ENCODE measurements at places on chromosomes 13 and 19.
A peak's percentile ranks its signal among the peaks of the same experiment; 100 is the strongest.

DNA sequence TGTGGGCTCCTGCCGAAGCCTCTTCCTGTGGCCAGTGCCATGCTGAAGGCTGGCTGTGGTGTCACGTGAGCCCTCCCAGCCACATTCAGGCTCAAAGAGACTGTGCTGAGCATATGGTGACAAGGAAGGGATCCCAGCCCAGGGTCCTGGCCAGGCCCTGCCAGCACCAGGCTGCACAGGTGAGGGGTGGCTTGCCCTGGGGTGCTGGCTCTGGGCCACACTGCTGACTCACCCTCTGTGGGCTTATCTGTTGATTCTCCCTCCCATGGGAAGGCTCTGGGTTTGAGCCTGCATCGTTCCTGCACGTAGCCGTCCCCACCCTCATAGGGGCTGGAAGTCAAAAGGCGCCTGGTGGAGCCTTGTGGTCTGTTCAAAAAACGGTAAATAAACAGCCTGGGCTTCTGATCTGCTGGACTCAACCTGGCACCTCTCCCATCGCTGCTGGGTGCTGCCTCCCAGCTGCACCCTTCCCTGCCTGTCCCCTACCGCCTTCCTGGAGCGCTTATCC, 31.1 kb downstream of the DNM2 start:
- DNase-seq, result peak; percentile 24

- DNase-seq, result no peak
Observed at GRCh38 chr19:44002212-44002565, 568 bp upstream of the ZNF230 start.

- no peak for DNase-seq
Observed at GRCh38 chr19:48170817-48171347, 402 bp downstream of the ZSWIM9 start.

DNA sequence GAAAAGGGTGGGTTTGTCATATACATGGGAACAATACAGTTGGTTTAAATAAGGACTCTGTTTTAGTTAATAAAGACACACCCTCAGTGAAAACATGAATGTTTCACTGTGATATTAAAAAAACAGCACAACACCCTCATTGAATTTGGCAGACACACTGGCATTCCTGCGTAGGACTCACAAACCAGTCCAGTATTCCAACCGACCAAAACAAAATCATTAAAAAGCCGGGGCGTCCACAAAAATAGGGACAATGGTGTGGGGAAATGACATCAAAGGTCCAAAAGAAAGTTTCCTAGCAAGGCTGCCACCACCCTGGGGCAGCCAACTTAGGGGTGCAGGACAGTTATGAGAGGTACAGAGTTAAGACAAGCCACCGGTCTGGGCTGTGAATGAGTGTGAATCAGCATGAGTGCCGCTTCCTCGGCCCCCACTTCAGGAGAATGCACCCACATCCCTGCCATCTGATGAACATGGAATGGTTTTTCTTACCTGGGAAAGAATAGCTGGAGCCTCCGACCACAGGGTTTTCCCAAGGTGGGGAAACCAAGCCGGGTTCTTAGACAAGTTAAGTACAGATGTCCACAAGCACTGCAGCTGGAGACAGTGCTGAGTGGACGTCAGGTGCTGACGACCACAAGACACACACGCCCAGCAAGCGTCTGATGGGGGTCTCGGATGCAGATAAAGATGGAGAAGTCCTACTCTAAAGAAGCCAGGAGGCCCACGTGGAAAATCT, 73.3 kb downstream of the KLF2 start:
- DNase-seq, result no peak

DNA sequence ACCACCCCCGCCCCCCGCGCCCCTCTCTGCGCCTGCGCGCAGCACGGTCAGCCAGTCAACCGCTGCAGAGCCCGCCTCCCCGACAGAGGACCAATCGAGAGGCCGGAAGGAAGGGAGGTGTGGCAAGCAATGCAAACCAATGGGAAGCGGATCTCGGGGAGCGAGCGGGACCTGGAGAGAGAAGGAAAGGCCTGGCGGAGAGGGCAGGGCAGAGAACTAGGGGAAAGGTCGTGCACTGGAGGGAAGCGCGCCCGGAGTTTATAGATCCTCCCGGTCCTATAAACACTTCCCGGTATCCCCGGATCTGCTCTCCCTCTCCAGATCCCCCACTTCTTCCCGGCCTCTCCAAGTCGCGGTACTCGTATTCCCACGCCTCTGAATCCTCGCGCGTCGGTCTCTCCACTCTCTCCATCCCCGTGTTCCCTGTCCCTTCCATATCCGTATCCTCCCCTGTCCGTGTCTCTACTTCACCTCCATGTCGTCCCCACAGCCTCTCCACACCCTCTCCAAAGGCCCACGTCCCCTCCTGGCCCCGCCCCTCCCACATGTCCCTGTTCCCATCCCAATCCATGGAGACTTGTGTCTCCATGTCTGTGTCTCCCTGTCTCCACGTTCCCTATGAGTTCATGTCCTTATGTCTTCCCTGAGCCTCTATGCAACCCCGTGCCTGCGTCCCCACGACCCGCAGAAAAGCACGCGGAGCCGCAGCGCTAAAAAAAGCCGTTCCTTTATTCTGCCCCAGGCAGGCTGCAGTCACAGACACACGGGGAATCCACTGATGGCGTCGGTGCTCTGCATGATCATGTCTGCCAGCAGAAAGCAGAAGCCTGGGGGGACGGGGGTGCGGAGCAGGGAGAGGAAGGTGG, 434 bp upstream of the ETFB start:
- peak; percentile 93 for DNase-seq

GRCh38 chr19:2586196-2586595, 110.3 kb downstream of the GADD45B start:
- DNase-seq, result no peak

DNA sequence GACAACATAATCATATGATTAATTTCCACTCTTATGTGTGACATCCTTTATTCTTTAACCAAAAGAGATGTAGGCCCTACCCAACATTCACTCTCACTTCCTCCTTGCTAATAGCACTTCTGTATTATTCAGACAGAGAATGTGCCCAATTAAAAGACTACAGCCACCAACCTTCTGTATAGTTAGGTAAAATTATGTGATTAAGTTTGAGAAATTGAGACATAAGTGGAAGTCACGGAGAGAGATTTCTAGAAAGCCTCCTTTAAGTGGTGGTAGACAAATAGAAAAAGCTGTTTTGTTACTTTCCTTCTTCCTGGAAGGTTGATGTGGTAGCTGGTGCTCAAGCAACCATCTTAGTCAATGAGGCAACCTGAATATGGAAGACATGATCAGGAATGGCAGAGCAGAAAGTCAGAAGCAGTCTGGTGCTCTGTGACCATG, 14.8 kb downstream of the EPSTI1 start:
- no peak for DNase-seq

DNA sequence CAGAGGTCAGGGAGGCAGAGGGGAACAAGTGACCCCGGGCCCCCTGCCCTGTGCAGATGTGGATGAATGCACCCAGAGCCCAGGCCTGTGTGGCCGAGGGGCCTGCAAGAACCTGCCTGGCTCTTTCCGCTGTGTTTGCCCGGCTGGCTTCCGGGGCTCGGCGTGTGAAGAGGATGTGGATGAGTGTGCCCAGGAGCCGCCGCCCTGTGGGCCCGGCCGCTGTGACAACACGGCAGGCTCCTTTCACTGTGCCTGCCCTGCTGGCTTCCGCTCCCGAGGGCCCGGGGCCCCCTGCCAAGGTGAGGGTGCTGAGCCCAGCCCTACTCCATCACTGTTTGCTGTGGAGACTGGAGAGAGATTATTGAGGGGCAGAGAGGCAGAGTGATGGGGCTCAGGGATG, 9.9 kb downstream of the LTBP4 start:
- no peak for DNase-seq

DNA sequence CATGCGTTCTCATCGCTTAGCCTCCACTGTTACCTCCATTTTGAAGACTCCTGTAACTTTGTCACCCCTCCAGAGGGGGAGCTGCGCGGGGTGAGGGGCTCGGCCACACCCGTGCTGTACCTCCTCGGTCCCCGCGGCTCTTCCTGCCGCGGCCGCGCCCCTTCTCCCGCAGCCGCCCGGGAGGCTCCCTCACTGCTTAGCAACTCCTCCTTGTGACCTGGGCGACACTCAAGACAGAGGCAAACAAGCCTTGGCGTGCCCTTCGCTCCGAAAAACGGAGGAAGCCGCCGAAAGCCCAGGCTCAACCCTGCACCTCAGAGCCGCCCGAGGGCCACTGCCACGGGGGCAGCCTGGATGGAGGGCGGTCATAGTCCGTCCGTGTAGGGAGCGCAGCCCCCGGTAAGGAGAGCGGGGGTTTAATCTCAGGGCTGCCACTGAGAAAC, 494.3 kb downstream of the FOXO1 start:
- DNase-seq, result no peak

DNA sequence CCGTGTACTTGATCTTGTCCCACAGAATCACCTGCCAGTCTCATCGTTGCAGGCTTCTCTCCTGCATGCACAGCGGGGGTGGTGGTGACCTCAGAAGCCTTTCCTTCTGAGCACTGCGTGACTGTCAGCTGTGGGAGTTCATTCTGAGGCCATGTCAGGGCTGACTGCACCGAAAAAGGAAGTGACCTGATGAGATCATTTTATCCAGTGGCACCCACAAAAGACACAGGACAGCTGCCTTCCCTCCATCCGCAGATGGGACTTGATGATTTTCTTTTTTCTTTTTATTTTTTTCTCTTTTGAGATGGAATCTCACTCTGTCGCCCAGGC, 89.7 kb downstream of the RAB20 start:
- no peak for DNase-seq

DNA sequence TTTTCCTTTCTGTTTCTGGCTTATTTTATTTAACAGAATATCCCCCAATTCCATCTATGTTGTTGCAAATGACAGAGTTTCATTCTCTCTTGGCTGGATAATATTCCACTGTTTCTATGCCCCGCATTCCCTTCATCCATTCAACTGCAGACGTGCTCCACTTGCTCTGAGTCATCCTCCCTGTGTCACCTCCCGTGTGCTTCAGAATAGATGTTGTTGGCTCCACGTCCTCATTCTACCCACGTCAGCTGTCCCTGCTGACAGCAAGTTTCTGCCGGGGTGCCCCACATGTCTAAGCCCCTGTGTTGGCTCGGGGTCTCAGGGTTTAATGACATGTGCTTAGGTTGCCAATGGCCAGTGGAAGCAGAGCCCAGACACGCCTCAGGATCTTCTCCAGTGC, 1041.0 kb downstream of the UQCRFS1 start:
- no peak for DNase-seq

GRCh38 chr19:58581227-58582141, 8.3 kb upstream of the MZF1 start:
- DNase-seq, result no peak

DNA sequence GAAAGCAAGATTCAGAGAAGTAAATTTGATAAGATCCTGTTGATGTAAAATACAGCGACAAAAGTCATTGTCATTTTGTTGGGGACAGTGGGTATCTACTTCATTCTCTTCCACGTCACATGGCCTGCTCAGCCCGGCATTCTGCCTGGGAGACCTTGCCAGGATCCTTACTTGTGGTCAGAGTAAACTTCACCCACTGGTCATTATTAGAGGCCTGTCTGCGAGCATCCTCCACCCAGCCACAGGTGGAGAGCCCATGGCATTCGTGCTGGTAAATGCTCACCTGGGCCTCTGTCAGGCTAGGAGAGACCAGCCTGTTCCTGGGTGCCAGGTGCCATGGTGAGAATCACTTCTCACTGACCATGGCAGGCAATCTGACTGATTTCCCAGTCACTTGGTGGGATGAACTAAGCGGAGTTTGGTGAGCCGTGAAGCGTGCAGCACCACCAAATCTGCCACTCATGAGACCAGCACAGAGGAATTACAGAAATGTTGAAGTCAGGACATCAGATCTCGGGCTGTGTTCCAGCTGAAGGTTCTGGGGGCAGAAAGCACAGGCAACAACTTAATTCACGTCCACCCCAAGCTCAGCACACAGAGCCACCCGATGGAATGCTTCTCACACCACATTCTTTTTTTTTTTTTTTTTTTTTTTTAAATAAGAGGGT, 107.0 kb downstream of the SIPA1L3 start:
- DNase-seq, result no peak

DNA sequence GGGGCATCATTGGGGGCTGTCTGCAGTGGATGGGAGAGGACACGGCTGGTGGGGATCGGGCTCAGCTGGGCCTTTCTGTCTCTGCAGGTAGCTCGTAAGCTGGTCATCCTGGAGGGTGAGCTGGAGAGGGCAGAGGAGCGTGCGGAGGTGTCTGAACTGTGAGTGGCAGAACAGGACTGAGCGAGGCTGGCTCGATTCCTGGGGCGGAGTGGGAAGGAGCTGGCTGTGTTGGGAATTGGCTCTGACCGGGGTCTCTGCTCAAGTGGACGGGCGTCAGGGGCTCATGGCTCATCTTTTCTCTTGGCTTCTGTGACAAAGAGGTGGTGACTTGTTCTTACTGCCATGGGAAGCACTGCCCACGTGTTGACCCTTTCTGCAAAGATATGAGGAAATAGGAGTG, 11.6 kb downstream of the TPM4 start:
- no peak for DNase-seq

- no peak for DNase-seq
Observed at GRCh38 chr13:40895227-40896184, 106.1 kb downstream of the SLC25A15 start.

DNA sequence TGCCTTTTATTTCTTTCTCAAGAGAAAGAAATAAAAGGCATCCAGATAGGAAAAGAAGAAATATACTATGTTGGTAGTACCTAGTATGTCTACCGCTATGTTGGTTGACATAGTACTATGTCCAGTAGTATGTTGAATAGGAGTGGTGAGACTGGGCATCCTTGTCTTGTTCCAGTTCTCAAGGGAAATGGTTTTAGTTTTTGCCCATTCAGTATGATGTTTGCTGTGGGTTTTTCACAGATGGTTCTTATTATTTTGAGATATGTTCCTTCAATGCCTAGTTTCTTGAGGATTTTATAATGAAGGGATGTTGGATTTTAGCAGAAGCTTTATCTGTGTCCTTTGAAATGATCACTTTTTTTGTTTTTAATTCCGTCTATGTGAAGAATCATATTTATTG, 53.0 kb upstream of the CSNK1A1L start:
- no peak for DNase-seq

DNA sequence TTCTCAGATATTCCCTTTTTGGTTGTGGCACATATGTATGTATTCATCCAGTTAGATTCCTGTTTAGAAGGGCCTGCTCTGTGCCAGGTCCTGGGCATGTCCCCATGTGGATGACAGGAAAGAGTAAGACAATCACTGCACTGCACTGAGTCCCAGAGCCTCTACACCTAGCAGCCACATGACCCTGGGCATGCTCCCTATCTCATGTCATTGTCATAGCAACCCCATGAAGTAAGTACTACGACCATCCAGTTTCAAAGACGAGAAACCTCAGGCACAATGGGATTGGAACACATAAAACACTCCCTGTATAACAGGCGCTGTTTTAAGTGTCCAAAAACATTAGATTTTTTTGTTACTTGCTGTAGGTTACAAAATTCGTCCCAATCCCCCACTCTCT, 594.4 kb downstream of the UQCRFS1 start:
- no peak for DNase-seq

GRCh38 chr13:49859560-49859959, 67.1 kb upstream of the KPNA3 start:
- no peak for DNase-seq
